Effector memory CD4-positive, alpha-beta T cell (primary cell): ENCODE measurements at places on chromosomes 2 and 18.
A peak's percentile ranks its signal among the peaks of the same experiment; 100 is the strongest.

DNA sequence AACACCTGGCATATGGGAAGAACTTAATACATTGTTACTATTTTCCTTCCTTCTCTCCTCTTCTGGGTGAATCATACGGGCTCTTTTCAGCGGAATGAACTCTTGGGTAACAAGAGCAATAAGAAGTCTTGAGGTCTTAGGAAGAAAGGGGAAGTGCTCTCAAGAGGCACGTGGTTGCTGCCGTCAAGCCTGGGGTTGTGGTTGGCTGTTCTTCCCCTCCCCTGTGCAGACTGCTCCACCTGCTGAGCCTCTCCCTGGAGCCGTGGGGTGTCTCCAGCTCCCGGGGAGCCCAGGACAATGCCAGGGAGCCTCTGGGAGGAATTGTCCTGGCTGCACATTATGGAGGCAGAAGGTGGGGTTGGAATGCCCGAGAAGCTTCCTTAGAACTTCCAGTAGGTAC lies 19.4 kb downstream of the TOGARAM2 start:
- peak; percentile 38 for DNase-seq

DNA sequence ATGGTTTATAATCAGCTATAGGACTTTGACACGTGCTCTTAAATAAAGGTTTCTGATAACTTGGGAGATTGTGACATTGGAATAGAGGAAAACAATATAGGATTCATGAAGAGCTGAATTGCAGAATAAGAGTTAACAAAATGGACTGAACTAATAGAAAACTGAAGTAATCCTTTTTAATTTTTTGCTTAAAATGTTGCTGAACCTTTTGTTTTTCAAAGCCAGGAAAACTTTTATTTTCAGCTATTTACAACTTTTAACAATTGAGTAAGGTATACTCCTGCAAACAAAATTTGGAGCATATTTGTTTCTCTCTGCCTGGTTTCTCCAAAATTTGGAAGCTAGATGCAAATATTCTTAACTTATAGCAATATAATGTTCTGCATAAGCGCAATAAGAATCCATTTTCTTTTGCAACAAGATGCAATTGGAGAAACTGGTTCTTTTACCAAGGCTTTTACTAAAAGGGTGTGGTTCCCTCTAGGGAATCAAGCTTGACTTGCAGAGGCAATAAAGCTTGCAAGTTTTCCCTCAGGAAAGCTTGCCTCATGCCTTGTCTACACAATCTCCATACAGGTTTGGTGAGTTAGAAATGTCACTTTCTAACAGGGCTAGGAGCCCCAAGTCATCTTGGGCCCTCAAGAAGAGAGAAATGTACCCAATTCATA lies 10.3 kb upstream of the PDK1 start:
- no peak for DNase-seq

- no peak for DNase-seq
These were observed 88.8 kb upstream of the ACVR2A start for GRCh38 chr2:147756069-147756468.

DNA sequence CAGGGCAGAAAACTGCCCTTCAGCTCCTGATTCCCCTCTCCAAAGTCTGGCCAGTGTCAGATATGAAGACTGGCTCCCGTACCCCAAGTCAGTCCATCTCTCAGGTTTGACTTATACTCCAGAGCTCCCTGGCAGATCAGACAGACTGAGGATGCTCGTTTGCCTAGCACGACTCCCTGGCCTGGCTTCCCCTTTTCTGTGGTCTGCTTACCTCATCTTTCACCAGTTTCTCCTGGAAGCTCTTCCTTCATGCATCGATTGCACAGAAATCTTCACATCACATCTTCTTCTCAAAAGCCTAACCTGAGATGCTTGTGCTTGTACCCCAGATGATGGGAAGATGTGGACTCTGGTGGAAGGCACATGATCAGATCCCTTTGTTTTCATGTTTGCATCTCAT lies 387.9 kb upstream of the POU3F3 start:
- DNase-seq = no peak

- no peak for DNase-seq
These were observed 400.3 kb upstream of the PKDCC start for GRCh38 chr2:41647468-41648050.

DNA sequence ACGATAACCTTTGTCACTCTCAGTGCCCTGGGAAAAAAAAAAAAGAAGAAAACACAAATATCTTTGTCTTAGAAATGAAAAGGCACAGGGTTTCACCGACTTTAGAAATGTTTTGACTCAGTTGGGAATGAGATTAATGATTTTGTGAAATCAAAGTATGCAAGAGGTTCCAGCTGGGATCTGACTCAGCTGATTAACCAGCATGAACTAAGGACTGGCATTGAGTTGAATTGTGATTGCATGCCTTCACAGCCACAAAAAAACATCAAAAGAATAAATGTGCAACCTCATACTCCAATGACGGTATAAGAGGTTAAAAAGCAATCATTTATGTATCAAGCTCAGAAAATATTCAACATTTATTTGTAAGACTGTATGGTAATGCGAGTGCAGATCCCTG lies 566.6 kb upstream of the DSEL start:
- no peak for DNase-seq

GRCh38 chr18:49835405-49835804 lies 22.1 kb upstream of the ACAA2 start:
- no peak for DNase-seq

DNA sequence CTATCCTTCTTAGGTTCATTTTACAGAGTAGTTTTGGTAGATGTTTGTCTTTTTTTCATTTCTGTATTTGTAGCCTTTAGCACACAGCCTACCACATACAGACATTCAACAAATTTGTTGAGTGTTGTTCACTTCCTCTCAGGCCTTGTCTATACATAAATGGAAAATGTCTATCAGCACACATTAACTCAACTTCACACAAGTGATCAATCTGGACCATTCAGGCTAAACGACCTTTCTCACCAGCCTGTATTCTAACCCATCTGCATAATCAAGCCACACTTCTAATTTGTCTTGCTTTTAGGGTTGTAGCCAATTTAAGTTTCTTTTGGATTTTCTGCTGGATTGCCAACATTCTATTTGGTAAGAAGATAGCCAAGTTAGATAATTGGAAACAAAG lies 59.9 kb upstream of the DARS1 start:
- DNase-seq = no peak

GRCh38 chr2:119025762-119026351 lies 83.9 kb downstream of the MARCO start:
- no peak for DNase-seq

- DNase-seq = no peak
These were observed 1064.8 kb downstream of the SUCLG1 start for GRCh38 chr2:83394134-83394904.

DNA sequence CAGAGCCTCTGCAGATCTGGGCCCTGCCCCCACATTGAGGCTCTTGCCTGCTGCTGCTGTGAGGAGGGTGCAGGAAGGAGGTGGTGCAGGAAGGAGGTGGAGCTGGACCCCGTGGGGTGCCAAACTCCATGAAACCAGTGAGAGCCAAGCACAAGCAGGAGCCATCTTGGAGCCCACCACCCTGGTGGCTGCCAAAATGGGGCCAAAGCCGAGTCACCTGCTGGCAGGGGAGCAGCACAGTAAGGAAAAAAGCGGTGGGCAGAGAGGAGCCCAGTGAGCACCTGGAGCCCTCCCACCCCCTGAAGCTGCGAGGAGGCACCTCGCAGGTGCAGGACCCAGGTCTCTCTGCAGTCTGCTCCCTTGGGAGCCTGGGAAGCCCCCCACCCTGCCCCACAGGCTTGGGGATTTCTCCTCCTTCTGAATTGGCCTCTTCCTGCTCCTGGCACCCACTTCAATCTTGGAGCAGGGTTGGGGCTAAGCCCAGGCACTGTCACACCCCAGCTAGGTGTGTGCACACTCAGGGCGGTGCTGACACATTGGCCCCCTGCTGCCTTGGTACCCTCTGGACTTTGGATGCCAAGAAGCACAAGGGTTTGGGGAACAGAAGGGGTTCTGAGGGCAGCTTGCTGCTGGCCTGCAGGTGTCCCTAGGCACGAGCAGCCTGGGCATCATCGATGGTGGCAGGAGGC lies 245.4 kb upstream of the LRRTM4 start:
- DNase-seq = no peak
